ENCODE measurements at places on chromosomes 16 and 17. TPM values are rescaled to one million over a fixed set of nuclear protein-coding genes. Genes with fewer than 3 reads are reported as not detected.
A peak's percentile ranks its signal among the peaks of the same experiment; 100 is the strongest.

Gene SHPK
- total RNA-seq, result 27.9 TPM

Gene CES5A
- not detected for total RNA-seq

Gene GPR179
- not detected for total RNA-seq

Gene ZPBP2
- not detected for total RNA-seq

Gene AXIN2
- 35.6 TPM for total RNA-seq

Gene NPW
- 7.1 TPM for total RNA-seq

Gene NLRC3
- 0.44 TPM for total RNA-seq

Gene GNAO1
- total RNA-seq, result 16.9 TPM

Gene KRT9
- not detected for total RNA-seq

DNA sequence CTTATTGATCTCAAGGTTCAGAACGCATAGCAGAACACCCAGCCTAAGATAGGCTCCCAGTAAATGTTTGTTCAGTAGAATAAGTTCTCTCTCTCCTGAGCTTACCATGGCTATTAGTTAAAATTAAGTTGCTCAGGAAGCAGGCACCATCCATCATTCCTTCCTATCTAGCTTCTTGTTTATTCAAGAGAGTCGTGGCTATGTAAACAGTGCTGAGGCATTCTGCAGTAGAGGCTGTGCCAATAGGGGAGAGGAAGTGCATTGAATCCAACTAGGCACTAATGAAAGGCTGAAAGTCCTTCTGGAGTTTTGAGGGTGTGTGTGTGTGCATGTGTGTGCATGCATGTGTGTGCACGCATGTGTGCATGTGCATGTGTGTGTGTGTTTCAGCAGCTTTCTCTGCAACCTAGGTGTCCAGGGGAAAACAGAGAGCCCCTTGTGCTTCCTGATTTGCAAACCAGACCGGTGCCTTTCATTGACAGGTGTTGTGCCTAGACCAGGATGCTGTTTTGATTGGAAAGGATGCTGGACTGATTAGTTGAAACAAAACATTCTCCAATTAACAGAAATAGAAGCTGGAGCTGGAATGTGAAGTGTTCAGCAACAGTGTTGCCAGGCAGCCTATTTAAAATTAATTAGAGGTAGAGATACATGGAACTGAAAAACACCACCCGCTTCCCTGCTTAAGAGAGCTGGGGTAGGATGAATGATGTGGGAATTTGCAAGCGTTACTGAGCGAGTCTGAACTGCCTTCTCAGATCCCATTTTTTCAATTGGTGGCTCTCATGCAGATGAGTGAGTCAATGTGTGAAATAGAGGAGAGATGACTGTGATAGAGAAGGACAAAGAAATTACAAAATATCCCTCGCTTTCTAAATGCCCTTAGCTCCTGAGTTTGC, 103.3 kb upstream of the CLEC3A start:
- no peak for DNase-seq

DNA sequence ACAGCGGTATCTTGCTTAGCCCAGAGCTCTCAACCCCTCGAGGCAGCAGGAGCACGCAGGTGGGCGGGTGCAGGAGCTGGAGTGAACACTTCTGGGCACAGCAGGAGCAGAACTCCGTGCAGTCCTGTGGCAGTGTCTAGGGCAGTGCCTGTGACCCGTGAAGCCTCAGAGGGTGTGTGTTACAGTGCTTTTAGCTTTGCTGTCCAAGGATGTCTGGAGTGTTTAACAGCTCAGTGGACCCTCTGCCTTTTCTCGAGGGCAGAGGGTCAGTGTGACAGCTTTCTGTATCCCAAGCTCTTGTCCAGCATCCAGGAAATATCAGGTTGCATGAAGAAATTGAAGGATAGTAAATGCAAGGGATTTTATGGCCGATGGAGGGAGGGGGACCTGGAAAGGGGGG, 16.4 kb upstream of the SSTR5 start:
- no peak for DNase-seq

- DNase-seq, result no peak
Measured at GRCh38 chr16:57689762-57690558, 4.6 kb upstream of the DRC7 start.

DNA sequence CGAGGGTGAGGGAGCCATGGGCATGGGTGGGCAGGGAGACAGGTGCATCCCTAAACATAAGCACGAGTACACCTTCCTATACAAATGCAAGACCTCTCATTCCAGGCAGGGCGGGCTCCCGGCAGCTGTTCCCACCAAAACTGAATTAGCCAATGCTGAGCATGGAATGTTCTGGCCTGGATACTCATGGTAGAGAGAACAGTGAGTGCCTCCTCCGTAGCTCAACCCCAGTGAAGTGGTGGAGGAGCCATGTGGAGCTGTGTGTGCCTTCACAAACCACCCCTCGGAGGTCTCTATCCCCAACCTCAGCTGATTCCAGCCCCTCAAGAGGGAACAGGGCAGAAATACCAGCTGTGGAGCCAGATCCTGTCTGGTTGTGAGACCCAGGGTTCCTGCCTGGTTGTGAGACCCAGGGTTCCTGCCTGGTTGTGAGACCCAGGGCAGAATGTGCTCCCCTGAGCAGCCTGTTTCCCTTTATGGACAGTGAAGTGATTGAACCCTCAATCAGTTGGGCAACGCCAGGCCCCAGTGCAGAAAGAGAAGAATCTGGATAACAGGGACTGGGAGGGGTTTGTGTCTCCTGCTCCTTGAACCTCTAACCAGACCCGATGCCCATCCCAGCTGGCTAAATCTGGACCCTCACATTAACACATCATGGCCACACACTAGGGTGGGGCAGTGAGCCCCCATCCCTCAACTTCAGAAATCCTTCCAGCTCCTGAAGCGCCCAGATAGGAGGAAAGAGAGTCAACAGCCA, 2.4 kb upstream of the CDH16 start:
- DNase-seq, result no peak

- DNase-seq, result peak; percentile 93
Measured at GRCh38 chr16:30953511-30954124, 3.9 kb upstream of the SETD1A start.

- DNase-seq, result no peak
Measured at GRCh38 chr17:44820631-44821212, 9.4 kb downstream of the GJC1 start.

GRCh38 chr17:31093866-31094599, 744 bp upstream of the NF1 start:
- no peak for DNase-seq

GRCh38 chr16:80972611-80973010, 34.1 kb downstream of the CMC2 start:
- no peak for DNase-seq

- no peak for DNase-seq
Measured at GRCh38 chr17:56358651-56359050, 205.4 kb downstream of the ANKFN1 start.

DNA sequence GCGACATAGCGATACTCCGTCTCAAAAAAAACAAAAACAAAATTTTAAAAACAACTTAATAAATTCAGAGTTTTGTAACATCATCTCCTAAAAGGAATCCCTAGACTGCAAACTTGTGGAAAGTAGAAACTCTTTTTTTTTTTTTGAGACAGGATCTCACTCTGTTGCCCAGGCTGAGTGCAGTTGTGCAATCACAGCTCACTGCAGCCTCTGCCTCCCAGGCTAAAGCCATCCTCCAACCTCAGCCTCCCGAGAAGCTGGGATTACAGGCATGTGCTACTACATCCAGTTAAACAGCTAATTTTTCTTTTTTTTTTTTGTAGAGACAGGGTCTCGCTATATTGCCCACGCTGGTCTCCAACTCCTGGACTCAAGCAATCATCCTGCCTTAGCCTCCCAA, 19.7 kb downstream of the EZH1 start:
- DNase-seq, result no peak

- DNase-seq, result peak; percentile 46
Measured at GRCh38 chr17:75155191-75155601, 884 bp upstream of the JPT1 start.

DNA sequence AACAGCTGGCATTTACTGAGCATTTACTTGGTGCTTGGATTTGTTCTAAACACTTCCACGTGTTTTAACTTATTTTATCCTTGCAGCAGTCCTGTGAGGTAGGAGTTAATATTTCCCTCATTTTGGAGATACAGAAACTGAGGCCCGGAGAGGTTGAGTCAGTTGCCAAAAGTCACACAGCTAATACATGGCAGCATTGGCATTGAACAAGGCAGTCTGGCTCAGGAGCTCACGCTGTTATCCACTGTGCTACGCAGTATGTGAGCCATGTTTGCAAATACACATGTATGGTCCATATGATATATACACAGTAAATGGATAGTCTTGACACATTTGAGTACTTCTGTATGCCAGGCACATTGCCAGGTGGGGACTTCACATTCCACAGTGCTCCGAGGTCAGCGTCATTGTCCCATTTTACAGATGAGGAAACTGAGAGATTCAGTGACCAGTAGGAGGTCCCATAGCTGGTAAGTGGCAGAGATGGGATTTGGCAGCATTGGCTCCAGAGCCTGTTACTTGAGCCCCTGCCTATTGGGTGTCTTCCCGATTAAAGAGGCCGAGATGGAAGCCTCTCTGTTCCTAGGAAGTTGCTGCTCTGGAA, 110.7 kb downstream of the ABCC6 start:
- no peak for DNase-seq

GRCh38 chr17:80860101-80860671, 131.5 kb upstream of the CHMP6 start:
- no peak for DNase-seq

DNA sequence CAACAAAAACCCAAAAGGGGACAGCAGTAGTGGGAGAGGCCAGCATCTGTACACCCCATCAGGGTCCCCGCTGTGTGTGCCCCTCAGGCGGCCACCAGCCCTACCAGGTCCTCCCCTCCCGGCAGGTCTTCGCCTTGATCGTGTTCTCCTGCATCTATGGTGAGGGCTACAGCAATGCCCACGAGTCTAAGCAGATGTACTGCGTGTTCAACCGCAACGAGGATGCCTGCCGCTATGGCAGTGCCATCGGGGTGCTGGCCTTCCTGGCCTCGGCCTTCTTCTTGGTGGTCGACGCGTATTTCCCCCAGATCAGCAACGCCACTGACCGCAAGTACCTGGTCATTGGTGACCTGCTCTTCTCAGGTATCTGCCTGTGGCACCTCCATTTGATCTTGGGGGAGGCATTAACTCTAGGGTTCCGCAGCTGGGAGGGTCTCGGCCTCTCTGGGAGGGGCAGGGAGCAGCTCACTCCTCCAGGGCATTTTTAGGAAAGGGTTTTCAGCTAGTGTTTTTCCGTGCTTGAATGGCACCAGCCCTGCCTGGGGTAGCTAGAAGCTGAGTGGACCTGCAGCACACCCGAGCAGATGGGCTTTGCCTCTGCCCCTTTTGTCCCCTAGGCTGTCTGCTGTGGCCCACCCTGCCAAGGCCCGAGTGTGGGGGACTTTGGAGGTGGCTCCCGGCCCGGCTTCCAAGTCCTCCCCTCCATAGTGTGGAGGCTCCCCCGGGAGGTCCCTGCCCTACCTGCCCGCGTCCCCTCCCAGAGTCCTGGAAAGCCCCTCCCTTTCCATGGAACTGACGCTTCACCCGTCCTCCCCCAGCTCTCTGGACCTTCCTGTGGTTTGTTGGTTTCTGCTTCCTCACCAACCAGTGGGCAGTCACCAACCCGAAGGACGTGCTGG, 2.6 kb downstream of the SYNGR2 start:
- DNase-seq, result no peak

- no peak for DNase-seq
Measured at GRCh38 chr16:59327894-59328293, 593.8 kb upstream of the GOT2 start.

DNA sequence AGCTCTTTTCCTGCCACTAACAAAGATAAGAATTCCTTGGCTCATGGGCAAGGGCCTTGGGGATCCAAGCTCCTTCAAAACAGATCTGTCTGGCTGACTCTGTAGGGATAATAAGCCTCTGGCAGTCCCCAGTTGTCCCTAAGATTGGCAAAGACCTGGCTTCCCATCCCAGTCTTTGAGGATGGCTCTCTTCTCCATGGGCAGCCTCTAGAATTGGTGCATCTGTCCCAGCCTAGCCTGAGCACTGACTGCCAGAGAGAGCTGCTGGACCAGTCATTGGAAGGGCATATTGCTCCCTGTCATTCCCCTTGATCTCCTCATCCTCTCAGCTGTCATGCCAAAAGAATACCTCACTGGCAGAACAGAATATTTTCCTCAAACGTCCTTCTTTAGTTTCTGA, 13.2 kb upstream of the CUEDC1 start:
- DNase-seq, result no peak

DNA sequence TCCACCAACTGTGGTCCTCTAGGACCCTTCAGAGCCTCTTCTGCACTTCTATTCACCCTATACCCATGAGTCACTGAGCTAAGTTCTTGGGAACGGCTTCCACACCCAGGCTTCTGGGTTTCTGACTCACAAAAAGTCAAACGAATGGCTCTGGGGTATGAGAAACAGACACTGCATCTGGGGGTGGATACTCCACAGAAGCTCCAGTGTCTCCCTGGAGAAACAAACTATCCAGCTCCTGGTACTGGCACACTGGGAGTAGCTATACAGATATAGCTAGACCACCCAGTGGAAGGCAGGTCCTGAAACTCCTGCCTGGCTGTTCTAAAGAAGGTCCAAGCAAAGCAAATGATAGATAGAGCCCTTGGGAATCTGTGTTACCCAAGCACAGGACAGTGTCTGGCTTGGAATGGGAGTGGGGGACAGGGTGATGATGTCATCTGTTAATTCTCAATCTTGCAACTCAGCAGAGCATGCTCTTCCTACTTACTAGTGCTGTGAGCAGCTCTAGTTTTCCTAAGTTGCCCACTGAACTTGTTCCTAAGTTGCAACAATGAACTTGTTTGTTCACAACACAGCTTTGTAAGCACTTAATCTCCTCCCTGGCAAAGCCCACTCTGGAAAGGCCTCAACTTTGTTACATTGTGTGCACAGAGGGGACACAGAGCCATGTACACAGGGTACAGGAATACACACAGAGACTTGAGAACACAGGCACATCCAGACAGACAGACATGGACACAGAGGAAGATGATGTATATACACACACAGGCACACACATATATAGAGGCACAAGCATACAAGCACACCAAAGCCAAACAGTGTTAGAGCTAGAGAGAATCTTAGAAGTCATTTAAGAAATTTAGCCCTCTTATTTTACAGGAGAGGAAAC, 6.7 kb downstream of the MMP28 start:
- DNase-seq, result no peak

- no peak for DNase-seq
Measured at GRCh38 chr17:1123921-1124715, 55.7 kb downstream of the ABR start.

GRCh38 chr17:48502901-48503300, 27.9 kb downstream of the HOXB1 start:
- no peak for DNase-seq

GRCh38 chr17:46963571-46963970, 15.5 kb downstream of the RPRML start:
- no peak for DNase-seq

DNA sequence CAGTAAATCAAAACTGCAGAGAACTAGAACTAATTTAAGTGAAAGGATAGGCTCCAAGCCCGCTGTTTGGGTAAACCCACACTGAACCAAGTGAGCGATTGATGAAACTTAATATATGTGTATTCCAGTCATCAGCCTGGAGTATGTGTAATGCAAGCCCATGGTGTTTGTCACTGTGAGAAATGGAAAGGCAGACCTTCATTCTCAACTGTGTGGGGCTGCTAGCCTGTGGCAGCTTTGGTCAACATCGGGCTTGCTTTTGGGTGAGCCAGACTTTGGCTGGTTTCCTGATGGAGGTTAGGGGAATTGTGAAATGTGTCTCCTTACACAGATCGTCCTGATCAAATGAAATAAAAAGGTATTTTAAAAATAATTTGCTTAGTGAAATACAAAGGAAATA, 279.9 kb downstream of the IRX3 start:
- no peak for DNase-seq
